ENCODE measurements at places on chromosomes 4 and X. TPM values are rescaled to one million over a fixed set of nuclear protein-coding genes. Genes with fewer than 3 reads are reported as not detected.

SOX3 gene
- polyA plus RNA-seq, result 0.03 TPM

TMPRSS11D gene
- not detected for polyA plus RNA-seq

SRPK3 gene
- polyA plus RNA-seq, result 0.70 TPM

PPEF2 gene
- not detected for polyA plus RNA-seq

CCSER1 gene
- not detected for polyA plus RNA-seq
